GM23338 (cell line): ENCODE measurements at places on chromosomes 3 and 15. TPM values are rescaled to one million over a fixed set of nuclear protein-coding genes. Genes with fewer than 3 reads are reported as not detected.
A peak's percentile ranks its signal among the peaks of the same experiment; 100 is the strongest.

DNA sequence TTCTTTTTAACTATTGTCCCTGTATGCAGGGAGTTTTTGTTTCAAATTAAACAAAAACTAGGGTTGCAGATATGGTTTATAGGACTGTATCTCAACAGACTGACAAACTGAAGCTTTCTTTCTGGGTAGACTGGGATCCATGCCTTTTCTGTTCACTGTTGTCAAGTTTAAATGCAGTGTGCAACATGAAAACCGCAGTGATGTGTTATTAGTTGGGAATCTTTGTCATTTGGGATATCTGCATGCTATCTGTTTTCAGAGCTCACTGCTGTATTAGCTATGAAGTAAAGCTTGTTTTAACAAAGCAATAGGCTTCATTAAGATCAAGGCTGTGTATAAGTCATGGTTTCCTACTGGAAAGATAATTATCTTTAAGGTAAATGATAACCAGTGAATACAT, 21.4 kb upstream of the MCF2L2 start:
- H3K4me1 ChIP-seq, result peaks cover 10% of the 10 kb centered on the region
- peak overlapping the region; percentile 94 for H3K4me3 ChIP-seq
- no peak overlapping the region for H3K27ac ChIP-seq
- no peaks in the 10 kb centered on the region for H3K27me3 ChIP-seq

GRCh38 chr3:131174752-131175151, 148.1 kb downstream of the NEK11 start:
- no peaks in the 10 kb centered on the region for H3K4me1 ChIP-seq
- DNase-seq, result no peak
- no peak overlapping the region for H3K4me3 ChIP-seq
- H3K27me3 ChIP-seq, result no peaks in the 10 kb centered on the region
- H3K36me3 ChIP-seq, result no peaks in the 10 kb centered on the region
- H3K27ac ChIP-seq, result no peak overlapping the region

GRCh38 chr3:23781051-23781450, 24.7 kb upstream of the UBE2E1 start:
- no peaks in the 10 kb centered on the region for H3K36me3 ChIP-seq
- DNase-seq, result no peak
- no peak overlapping the region for H3K27ac ChIP-seq
- H3K27me3 ChIP-seq, result no peaks in the 10 kb centered on the region
- H3K4me1 ChIP-seq, result no peaks in the 10 kb centered on the region

- no peak overlapping the region for H3K27ac ChIP-seq
- no peak for DNase-seq
These were observed 776.3 kb downstream of the TUSC7 start for GRCh38 chr3:117485841-117486240.

- no peaks in the 10 kb centered on the region for H3K27me3 ChIP-seq
- H3K4me3 ChIP-seq, result no peak overlapping the region
- no peaks in the 10 kb centered on the region for H3K36me3 ChIP-seq
- no peak overlapping the region for H3K27ac ChIP-seq
These were observed 106.0 kb downstream of the MEX3B start for GRCh38 chr15:81939604-81940440.

- no peaks in the 10 kb centered on the region for H3K27me3 ChIP-seq
- H3K27ac ChIP-seq, result no peak overlapping the region
- H3K36me3 ChIP-seq, result no peaks in the 10 kb centered on the region
- no peaks in the 10 kb centered on the region for H3K4me1 ChIP-seq
- no peak overlapping the region for H3K4me3 ChIP-seq
These were observed 166.3 kb downstream of the FAM43A start for GRCh38 chr3:194851941-194852340.

DNA sequence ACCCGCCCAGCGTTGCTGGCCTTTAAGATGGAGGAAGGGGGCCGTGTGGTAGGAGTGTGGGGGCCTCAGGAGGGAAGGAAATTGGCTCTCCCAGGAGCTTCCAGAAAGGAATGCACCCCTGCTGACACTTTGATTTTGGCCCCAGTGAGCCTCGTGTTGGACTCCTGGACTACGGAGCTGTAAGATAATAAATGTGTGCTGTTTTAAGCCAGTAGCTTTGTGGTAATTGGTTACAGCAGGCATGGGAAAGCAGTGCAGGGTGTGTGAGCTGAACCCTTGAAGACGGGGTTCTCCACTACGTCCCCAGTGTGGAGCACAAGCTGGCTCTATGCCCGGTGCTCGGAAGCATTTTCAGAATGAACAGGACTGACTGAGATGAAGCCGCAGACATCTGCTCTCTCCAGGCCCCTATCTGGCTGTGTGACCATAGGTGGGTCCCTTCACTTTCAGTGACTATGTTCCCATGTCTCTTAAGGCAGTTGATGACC, 22.9 kb upstream of the CGNL1 start:
- H3K27me3 ChIP-seq, result no peaks in the 10 kb centered on the region
- DNase-seq, result peak; percentile 38
- H3K36me3 ChIP-seq, result no peaks in the 10 kb centered on the region
- H3K4me3 ChIP-seq, result no peak overlapping the region
- no peak overlapping the region for H3K27ac ChIP-seq
- H3K4me1 ChIP-seq, result peaks cover 33% of the 10 kb centered on the region

GRCh38 chr15:88835119-88835518, 31.9 kb downstream of the ACAN start:
- DNase-seq, result no peak
- H3K36me3 ChIP-seq, result no peaks in the 10 kb centered on the region
- no peak overlapping the region for H3K27ac ChIP-seq
- no peak overlapping the region for H3K4me3 ChIP-seq

GRCh38 chr3:159791336-159791735, 197.3 kb upstream of the IL12A start:
- no peaks in the 10 kb centered on the region for H3K36me3 ChIP-seq
- H3K4me1 ChIP-seq, result peaks cover 43% of the 10 kb centered on the region
- H3K4me3 ChIP-seq, result no peak overlapping the region
- no peaks in the 10 kb centered on the region for H3K27me3 ChIP-seq

ZNF860 gene
- 12.4 and 14.7 TPM in 2 replicates for total RNA-seq

FOXL2 gene
- total RNA-seq, result 2.3 and 3.5 TPM in 2 replicates

ENTPD3 gene
- total RNA-seq, result 0.63 and 0.74 TPM in 2 replicates

TMEM42 gene
- total RNA-seq, result 7.4 and 9.0 TPM in 2 replicates

GPR87 gene
- total RNA-seq, result not detected in 2 replicates

CAMP gene
- total RNA-seq, result not detected in 2 replicates

TGFBR2 gene
- 12.2 and 13.0 TPM in 2 replicates for total RNA-seq
